ENCODE measurements at places on chromosomes 11 and 22.

DNA sequence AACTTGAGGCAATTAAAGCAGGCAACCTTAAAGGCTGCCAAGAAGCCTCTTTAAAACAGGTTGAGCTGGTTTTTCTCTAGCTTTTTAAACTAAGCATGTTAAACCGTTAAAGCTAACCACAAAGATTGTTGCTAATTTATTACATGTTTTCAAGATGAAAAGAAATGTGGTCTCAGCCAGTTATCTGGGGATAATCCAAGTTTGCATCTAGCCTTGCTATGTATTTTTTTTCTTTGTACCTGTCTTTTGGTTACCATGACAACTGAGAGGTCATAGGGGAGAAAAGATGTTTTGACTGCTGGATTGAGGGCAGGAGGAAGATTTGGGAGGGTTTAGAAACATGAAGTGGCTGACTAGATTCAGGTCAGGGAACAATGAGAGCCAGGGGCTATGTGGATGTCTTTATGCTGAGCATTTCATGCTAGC lies 19.2 kb upstream of the PGM2L1 start:
- DNase-seq: no peak

- peak; percentile 36 for DNase-seq
These were observed at the start of gene ZBTB16 for GRCh38 chr11:114059278-114059983. Gene ZBTB16 (plus strand): TSS chr11:114059711. CDS start chr11:114063301, 3,590 bp downstream.

DNA sequence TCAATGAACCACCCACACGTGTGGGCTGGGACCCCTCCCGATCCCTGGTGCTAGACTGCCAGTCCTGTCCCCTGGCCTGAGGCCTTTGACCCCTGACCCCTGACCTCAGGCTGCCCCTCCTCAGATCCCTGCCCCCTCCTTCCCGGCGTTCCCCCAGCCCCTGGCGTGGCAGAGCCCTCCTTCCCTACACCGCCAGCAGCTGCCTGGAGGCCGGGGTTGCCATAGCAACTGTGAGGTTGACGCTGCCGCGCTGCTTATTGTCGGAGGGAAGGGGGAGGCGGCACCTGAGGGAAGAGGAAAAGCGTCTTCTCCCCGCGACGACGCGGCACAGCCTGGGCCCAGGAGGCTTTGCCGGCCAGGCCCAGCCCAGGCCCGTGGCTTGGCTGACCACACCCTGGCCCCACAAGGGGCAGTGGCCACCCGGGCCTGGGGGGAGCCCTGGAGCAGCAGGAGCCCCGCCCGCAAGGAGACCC lies 32.6 kb downstream of the SHANK3 start:
- no peak for DNase-seq

- DNase-seq: peak; percentile 64
These were observed 16.1 kb downstream of the TSKU start for GRCh38 chr11:76799066-76799804.

- DNase-seq: no peak
These were observed 786 bp downstream of the CAPN1 start for GRCh38 chr11:65182258-65183170.

GRCh38 chr22:19120829-19121630 lies 1.2 kb downstream of the DGCR2 start:
- no peak for DNase-seq

- peak; percentile 62 for DNase-seq
These were observed 62.0 kb downstream of the PAK1 start for GRCh38 chr11:77411717-77412441.

DNA sequence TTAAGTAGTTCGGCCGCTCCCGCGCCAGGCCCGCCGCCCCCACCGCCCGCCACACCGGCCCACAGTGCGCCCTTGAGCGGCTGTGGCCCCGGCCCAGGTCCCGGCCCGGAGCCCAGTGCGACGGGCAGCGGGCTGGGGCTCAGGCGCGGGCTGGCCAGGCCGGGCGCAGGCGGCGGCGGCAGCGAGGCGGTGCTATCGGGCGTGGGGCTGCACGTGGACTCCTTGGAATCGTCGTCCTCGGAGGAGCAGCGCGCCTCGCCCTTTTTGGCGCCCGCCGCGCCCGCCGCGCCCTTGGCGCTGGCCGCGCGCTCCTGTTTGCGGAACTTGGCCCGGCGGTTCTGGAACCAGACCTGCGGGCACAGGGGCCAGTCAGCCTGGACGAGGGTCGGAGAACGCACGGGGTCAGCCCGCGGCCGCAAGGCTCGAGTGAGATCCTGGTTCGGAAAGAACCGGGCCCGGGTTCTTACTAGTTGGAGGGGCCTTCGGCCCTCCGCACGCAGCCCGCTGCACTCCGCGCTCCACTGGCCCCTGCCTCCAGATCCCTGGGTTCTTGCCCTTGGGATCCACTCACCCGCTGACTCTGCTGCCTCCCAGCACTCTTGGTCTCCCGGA lies 4.0 kb downstream of the PHOX2A start:
- no peak for DNase-seq

- DNase-seq: no peak
These were observed 10.9 kb upstream of the YWHAH start for GRCh38 chr22:31933406-31933805.

DNA sequence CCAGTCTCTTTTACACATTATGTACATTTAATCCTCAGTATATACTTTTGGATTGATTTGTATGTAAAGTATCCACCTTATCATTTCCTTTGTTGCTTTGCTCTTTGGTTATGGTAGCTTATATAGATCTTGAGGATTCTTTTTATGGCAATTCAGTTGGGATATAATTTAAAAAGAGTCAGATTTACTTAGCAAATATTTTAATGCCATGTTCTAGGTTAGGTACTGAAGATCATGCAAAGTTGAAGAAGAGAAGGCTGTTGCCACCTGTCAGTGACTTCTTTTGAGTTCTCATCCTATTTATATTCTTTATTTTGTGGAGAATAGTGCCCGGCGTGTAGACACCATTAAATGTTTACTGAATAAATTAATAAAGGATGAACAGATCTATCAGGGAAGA lies 279.7 kb downstream of the TMEM135 start:
- DNase-seq: no peak

- DNase-seq: no peak
These were observed 84.1 kb downstream of the LARGE2 start for GRCh38 chr11:46006418-46007070.

DNA sequence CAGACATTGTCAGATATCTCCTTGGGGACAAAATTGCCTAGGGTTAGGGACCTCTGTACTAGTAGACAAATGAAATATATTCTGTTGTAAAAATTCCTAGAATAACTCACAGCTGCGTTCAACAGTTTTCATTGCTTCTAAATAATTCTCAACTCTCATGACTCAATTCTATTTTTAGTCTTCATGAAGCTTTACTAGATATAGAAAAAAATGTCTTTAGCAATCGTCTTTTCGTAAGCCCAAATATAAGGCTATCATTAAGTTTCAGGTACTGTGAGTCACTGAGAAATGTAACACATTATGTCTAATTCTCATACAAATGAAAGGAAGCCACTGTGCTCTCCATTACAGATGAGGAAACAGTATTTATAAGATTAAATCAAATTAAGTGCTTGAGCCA lies 6.4 kb downstream of the MMP12 start:
- DNase-seq: no peak

DNA sequence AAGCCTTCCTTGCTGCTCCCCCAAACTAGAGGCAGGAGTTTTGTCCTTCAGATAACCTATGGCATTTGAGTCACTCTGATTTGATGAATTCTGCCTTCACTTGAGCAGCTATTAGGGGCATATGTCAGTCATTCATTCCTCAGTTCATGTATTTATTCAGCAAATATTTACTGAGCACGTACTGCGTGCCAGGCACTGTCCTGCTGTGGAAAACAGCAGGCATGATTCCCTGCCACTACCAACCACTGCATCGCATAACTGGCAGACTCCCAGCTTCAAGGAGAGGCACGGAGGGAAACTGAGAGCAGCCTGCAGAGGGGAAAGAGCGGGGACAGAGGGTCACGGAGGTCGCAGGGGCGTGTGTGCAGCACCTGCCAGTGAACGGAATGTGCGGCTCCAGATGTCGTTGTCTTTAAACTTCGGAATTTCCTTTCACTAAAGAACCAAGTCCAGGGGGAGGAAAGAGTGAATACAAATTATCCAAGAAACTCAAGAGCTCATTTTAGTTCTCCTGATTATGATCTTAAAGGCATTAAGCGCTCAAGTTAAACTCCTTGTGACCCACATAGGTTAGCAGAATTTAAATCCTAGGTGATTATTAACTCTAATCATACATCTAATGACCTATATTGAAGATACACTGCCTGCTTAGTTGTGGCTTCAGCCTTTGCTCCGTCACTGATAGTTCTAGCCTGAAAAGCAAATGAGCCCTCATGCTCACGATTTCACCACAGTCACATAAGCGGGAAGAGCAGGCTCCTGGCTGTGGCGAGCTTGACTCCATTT lies 12.6 kb downstream of the PPARA start:
- DNase-seq: no peak

GRCh38 chr11:111612224-111612623 lies 10.0 kb downstream of the SIK2 start:
- DNase-seq: no peak

- no peak for DNase-seq
These were observed 177.1 kb downstream of the HIPK3 start for GRCh38 chr11:33434294-33434693.

DNA sequence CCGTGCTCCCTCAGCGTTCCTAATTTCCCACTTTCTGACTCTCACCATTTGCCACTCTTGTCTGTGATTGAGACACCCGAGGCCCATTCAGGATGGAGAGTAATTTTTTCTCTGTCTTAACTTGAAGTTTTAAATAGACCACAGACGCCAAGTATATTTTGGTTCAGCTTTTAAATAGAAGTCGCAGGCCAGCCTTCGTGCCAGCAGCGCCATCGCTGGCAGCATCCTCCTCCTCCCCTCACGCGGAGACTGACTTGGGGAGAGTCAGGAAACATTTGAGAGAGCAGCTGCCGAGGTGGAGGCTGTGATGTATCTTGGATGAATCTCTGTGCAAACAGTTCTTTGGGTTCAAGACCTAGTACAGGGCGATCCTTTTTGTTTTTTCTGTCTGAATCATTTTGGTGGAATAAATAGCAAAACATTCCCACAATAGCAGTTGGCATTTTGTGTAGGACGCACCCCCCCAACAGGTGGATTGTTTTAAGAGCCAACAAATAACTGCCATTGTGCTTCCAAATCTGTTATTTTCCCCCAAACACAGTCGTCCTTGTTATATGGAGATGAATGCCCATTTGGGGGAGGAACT lies 889 bp upstream of the DMC1 start:
- DNase-seq: peak; percentile 21

- DNase-seq: no peak
These were observed 134.3 kb downstream of the BUD13 start for GRCh38 chr11:116638463-116638862.

GRCh38 chr11:58330861-58331260 lies 28.0 kb downstream of the OR5B17 start:
- DNase-seq: no peak

- DNase-seq: no peak
These were observed 12.3 kb upstream of the SCUBE2 start for GRCh38 chr11:9103542-9104276.

DNA sequence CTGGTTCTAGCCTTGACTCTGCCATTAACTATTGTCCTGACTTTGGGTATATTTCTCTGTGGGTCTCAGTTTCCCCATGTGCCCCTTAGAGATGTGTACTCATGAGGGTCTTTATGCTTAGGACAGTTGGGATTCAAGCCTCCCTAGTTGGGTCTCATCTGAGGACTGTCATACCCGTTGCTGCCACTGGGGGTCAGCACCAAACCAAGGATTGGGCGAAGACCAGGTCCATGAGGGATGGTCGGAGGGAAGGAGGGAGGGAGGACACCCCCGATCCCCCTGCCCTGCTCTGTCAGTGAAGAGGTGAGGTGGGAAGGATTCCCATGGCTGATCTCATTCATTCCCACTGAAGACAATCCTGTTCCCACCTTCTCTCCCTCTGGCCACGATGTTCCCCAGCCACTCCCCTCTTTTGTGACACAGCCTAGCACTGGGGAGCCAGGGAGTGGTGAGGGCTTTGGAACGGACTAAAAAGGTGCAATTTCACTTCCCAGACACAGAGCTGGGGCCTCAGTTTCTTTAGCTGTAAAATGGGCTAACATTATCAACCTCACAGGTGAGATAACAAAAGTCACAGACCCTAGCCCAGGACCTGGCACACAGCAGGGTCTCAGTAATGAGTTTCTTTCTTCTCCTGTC lies 12.4 kb upstream of the KLHL35 start:
- DNase-seq: peak; percentile 50

GRCh38 chr11:8355416-8355742 lies 91.7 kb upstream of the LMO1 start:
- no peak for DNase-seq

GRCh38 chr11:92329137-92329536 lies 104.5 kb downstream of the FAT3 start:
- no peak for DNase-seq

- no peak for DNase-seq
These were observed 8.1 kb downstream of the YWHAH start for GRCh38 chr22:31952472-31952871.

- DNase-seq: no peak
These were observed 376.7 kb upstream of the RAG2 start for GRCh38 chr11:36974771-36975170.

- no peak for DNase-seq
These were observed 74.4 kb upstream of the GUCY1A2 start for GRCh38 chr11:107092667-107093066.

DNA sequence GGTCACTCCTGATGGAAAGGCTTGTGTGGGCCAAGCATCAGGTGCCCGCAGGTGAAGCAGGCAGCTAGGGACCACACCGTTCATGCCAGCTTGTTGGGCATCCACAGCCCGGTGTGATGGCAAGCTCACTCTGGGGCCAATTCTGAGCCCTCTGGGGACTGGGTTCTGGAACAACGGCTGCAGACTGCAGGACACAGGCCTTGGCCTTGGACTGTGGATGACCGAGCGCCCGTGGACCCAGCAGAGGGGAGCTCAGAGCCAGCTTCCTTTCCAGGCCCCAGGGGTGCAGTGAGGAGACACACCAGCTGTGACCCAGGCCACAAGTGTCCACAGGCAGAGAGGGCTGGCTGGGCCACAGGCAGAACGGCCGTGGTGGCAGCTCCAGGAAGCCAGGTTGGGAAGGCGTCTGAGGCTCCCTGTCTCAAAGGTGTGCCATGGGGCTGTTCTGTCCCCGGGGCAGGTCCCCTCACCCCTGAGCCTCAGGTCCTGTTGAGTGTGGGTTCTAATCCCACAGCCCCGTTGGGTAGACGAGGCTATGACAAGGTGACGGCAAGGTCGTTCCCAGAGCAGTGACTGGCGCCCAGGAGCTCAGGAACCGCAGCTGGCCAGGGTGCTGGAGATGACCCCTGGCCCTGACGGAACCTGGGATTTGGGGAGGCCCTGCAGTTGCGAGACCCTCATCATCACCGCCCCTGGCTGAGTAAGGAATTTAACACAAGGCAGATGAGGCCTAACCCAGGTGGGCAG lies 1079.4 kb downstream of the BRD1 start:
- no peak for DNase-seq

DNA sequence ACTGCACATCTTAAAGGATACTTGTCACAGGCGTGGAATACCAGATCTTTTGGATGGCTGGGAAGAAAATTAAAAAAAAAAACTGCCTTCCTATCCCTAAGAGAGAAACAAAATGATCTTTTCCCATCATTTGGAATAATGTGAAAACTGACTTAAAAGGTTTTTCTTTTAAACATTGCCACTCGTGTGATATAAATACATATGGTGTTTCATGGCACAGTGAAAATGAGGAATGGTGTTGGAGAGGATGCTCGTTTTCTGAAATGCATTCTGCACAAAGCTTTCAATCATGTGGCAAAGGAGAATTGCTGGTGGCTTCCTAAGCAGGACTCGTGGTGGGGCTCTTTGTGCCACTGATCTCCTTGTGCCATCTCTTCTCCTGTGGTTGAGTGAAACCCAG lies 74.9 kb upstream of the LRRC4C start:
- no peak for DNase-seq

GRCh38 chr11:17077240-17077519 lies 287 bp downstream of the RPS13 start:
- peak; percentile 19 for DNase-seq

- DNase-seq: no peak
These were observed 3.6 kb upstream of the PHLDA2 start for GRCh38 chr11:2932850-2933251.
